Fibroblast of skin of left quadriceps (primary cell): ENCODE measurements at places on chromosomes 4 and X.

GRCh38 chr4:98468709-98469108, 189.7 kb downstream of the TSPAN5 start:
- no peak for DNase-seq

- DNase-seq: no peak
Measured at GRCh38 chrX:8987672-8988250, 46.2 kb downstream of the FAM9B start.

- DNase-seq: no peak
Measured at GRCh38 chr4:108160741-108161352, 7.9 kb downstream of the LEF1 start.

DNA sequence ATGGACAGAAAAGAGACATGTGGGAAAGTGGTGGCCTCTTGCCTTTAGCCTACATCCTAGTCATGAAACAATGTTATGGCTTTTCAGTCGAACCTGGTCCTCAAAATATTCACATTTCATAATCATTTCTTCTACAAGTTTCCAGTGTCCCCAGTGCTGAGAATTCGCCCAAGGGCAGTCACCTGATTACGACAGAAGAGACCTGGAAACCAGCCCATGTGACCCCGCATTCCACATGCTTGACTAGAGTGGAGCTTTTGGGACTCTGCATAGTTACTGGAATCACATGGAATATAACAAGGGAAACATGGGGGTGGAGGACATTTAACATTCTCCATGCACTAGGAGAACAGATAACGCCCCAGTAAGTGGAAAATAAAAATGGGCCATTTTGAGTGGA, 100.1 kb downstream of the PPARGC1A start:
- peak; percentile 55 for DNase-seq

GRCh38 chr4:56731857-56732256, 50.8 kb upstream of the HOPX start:
- no peak for DNase-seq

DNA sequence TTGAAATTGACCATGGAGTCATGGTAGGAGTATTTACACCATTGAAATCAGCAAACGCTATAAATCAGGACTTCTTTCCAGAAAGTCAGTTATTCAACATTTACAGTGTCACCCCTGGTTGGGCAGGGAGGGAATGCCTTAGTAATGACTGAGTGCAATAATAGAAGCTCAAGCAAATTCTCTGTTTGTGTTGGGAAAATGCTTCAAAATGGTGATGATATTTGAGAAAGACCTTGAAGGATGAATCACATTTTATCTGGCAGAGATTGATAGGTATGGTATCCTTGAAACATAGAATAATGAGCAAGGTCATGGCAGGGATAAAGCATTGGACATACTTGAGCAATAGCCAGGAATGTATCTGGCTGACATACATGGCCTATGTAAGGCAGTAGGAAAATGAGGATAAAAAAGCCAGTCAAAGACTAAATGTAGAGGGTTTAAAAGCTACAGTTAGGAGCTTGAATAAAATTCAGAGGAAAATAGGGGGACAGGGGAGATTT, 248.7 kb downstream of the FMR1NB start:
- DNase-seq: peak; percentile 28

DNA sequence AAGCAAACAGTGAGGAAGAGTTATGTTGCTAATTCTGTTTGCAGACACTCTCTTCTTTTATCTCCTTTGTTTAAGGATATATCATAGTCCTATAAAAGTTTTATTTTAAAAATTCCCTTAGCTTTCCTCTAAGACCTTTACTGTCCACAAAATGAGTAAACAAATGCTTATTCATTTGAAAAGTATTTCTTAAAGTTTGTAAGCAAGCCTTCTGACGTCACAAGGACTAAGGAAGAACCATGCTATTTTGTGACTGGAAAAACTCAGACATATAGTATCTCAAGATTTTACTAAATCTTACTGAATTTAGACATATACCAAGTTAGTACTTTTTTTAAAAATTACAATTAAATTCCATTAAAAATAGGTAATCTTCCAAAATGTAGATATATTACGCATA, 5.2 kb upstream of the RBMXL3 start:
- no peak for DNase-seq

DNA sequence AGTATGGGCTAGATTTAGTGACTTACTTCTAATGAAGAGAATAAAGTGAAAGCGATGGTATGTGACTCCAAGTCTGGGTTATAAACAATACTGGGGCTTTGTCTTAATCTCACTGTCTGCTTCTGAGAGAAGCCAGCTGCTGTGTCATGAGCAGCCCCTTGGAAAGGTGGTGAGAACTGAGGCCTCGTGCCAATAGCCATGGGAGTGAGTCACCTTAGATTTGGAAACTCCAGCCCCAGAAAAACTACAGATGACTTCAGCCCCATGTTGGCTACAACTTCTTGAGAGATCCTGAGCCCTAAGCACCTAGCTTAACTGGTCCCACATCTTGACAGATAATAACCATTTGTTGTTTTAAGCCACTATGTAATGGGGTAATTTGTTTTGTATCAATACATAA, 77.6 kb downstream of the CWH43 start:
- DNase-seq: no peak

GRCh38 chr4:41260116-41260733, 3.5 kb downstream of the UCHL1 start:
- DNase-seq: no peak

- DNase-seq: no peak
Measured at GRCh38 chrX:1031521-1032430, 180.7 kb downstream of the CRLF2 start.

GRCh38 chrX:130090364-130090763, 19.9 kb downstream of the ELF4 start:
- DNase-seq: no peak

GRCh38 chr4:24473309-24473721, 111.0 kb downstream of the DHX15 start:
- DNase-seq: no peak

GRCh38 chr4:186149872-186150271, 41.5 kb upstream of the CYP4V2 start:
- no peak for DNase-seq

DNA sequence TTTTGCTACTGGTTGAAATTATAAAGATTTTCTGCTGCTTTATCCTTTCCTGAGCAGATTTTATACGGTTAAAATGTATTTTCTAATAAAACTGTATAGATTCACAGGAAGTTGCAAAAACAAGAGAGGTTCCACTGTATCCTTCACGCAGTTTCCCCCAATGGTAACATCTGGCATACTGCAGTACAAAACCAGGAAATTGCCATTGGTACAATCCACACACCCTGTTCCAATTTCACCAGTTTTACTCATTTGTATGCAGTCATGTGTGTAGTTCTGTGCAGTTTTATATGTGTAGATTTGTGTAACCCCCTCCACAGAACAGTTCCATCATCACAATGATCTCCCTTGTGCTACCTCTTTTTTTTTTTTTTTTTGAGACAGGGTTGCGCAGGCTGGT, 20.0 kb downstream of the DDX3X start:
- no peak for DNase-seq

GRCh38 chr4:185542626-185543315, 7.5 kb upstream of the PDLIM3 start:
- DNase-seq: no peak

DNA sequence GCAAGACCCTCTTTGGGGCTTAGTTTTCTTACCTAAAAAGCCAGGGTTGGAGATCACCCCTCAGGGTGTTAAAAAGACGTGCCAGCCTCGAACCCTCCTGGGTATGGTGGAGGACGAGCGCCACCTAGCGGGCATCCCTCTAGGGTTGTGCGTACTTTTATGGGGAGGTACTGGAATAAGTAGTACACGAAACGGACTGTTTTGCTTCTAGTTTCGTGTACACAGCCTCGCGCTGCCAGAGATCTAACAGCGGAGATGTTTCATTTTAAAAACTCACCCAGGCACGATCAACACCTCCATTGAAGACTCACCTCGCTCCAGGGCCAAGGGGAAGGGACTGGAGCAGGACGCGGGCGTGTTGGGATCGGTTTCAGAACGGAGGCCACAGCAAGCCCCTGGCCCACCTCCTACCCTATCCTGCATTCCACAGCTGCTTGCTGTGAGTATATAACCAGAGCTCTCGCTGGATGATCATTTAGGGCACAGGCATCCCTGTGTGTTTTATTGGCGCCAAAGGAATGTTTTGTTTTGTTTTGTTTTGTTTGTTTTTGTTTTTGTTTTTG, 4.8 kb upstream of the NKX3-2 start:
- DNase-seq: peak; percentile 53

DNA sequence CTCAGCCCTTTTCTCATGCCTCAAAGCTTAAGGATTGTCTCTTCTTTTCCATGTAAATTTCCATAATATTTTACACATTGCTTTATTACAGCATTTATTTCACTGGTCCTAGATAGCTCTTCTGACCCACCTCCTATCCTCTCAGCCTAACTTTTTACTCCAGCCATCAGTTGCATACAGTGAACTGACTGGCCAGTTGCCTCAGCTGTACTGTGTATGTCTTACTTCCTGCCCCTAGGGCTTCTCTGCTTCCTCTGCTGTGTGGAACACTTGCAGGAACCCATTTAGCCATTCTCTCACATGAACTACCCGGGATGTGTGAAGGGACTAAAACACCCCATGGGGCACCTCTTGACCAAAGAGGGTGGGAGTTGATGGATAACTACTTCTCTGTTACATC, 18.0 kb downstream of the C4orf33 start:
- DNase-seq: no peak

- no peak for DNase-seq
Measured at GRCh38 chr4:26862381-26862915, 1.8 kb downstream of the STIM2 start.

DNA sequence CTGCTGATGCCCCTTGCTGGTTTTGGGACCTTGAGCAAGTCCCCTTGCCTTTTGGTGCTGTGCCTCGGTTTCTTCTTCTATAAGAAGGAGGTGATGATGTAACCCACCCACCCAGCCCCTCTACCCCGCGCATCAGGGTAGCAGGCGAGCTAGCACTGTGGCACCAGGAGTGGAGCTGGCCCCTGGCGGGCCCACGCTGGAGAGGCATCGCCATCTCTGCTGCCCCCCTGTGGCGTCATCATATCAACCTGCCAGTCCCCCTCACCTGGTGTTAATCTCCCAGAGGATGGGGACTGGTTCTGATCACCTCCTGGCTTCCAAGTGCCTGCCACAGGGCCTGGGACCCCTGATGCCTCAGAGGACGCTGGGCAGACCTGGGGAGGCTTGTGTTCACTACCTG, 6.3 kb upstream of the SORCS2 start:
- no peak for DNase-seq

DNA sequence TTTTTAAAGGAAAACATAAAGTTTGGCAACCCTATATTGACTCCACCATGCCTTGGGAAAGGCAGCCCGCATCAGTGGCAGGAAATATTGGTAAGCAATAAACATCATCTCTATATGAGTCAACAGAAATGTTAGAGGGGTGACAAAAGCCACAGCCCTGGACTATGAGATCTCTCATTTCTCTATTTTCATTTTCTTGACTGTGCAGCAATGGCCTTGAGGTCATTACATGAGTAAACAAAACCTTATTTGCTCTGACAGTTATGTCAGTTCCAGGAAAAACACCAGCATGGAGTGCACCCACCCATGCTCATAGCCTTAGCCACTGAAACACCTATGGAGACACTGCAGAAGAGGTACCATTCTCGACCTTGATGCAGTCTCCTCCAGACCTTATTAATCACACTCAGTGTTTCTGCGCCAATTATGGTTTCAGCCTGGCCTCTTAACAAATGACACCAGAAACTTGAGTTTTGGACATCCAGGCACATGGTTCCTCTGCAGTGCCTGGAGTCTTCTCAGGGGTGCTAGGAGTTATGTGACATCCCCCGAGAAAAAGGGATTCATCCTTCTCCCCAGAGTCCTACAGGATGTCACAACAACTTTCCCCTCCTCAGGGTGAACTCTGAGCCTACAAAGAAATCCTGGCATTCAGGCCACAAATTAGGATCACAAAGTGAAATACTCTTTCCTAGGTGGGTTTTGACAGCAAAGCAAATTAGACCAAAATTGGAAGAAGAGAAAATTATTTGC, 16.0 kb upstream of the HPGD start:
- no peak for DNase-seq

GRCh38 chrX:151754641-151755215, 20.2 kb downstream of the CNGA2 start:
- no peak for DNase-seq

DNA sequence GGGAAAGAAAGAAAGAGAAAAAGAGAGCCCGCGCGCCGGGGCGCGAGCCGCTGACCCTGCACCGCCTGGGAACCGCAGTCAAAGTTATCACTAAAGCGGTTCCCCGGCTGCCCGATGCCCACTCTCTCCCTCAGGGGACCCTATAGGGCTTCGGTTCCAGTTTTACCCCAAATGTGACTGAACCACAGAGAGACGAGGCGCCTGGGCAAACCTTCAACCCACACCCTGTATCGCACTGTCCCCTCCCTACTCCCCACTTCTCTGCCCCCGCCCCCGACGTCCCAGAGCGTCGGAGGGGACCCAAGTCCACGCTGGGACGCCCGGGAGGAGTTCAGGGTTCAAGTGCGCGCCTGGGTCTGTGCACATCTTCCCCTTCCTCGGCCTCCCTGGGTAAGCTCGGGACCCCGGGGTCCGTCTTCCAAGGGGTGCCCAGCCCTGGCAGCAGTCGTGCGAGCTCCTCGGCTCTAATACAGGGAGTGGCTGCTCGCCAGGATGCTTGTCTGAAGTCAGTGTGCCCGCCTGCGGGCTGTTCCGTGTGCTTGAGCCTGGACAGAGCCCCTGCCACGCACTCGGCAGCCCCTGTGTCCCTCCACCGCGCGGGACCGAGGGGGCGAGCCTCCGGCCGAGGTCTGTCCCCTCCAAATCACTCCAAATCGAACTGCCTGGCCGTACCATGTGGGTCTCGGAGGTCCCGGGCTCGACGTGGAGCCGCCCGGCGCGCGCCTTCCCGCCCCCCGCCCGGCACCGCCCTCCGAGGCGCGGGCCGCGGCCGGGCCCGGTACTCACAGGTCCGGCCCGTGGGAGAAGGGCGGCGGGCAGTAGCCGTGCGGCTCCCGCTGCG, 960 bp downstream of the TRPC3 start:
- no peak for DNase-seq

DNA sequence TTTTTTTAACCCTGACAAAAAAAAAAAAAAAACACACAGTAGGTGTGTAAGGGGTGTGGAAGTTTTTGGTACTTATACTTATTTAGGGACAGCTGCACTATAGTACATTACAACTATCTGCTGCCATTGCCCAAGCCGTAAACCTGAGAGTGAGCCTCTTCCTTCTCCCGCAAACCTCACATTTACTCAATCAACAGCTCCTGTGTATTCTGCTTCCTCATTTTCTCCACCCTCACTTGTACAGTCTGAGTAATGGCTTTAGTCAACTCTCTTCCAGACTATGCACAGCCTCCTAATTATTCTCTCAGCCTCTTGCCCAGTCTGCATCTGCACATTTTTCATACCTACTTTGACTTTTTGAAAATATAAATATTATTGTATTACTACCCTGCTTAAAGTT, 362.0 kb downstream of the ADAM29 start:
- no peak for DNase-seq

DNA sequence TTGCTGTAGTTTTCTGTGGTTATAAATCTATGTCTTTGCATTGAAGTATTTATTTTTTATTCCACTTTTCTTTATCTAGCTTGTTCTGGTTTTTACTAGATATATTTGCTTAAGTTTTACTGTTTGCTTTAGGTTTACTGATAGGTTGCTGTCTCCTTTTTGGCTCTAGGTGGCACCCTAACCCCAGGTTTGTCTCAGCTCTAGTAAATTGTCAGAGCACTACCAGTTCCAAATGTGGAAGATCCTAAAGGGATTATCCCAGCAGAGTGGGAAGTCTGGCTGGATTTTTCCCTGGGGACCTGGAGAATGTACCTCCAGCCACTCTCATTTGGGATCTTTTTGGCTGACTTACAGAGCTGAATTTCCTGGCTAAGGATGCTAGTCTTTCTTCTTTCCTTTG, 106.1 kb downstream of the PBDC1 start:
- peak; percentile 2 for DNase-seq

GRCh38 chr4:119039779-119040178, 95.9 kb upstream of the MYOZ2 start:
- DNase-seq: no peak
